Sigmoid colon (tissue), 7 donors: ENCODE measurements at places on chromosomes 16 and 17. TPM values are rescaled to one million over a fixed set of nuclear protein-coding genes. Genes with fewer than 3 reads are reported as not detected.

Gene RAB11FIP4
- 0.68 TPM for total RNA-seq

Gene SLC47A2
- total RNA-seq: not detected

Gene TBX2
- total RNA-seq: 5.3 TPM

Gene ITGAD
- not detected for total RNA-seq

Gene USP43
- 0.16 TPM for total RNA-seq

Gene RHBDL3
- total RNA-seq: 0.54 TPM

Gene AOC3
- total RNA-seq: 227 TPM

Gene TNK1
- 5.4 TPM for total RNA-seq

Gene CCDC102A
- 20.5 TPM for total RNA-seq

Gene KRT25
- total RNA-seq: 0.36 TPM

Gene PDPK1
- total RNA-seq: 31.0 TPM

Gene CNGB1
- not detected for total RNA-seq

Gene DNAI2
- not detected for total RNA-seq

Gene MYH8
- not detected for total RNA-seq

Gene MYH2
- total RNA-seq: not detected

Gene RBL2
- 113 TPM for total RNA-seq

Gene TBX4
- total RNA-seq: not detected

Gene KRT24
- 0.36 TPM for total RNA-seq

Gene TMEM238L
- not detected for total RNA-seq

Gene PIRT
- total RNA-seq: 10.3 TPM

Gene RGS11
- 6.4 TPM for total RNA-seq

Gene RNU2-1
- not detected for total RNA-seq

Gene NPB
- total RNA-seq: 0.27 TPM

Gene SLC16A5
- 2.6 TPM for total RNA-seq

Gene KRT28
- not detected for total RNA-seq

Gene CEP295NL
- 2.9 TPM for total RNA-seq

Gene SRCIN1
- total RNA-seq: 0.81 TPM

Gene JUP
- total RNA-seq: 22.2 TPM

Gene KCNJ18
- not detected for total RNA-seq

Gene CCR7
- total RNA-seq: not detected

Gene STH
- total RNA-seq: not detected

Gene CCL11
- total RNA-seq: 34.9 TPM

Gene OTOP3
- not detected for total RNA-seq

Gene CLEC3A
- total RNA-seq: not detected

Gene MLLT6
- total RNA-seq: 51.5 TPM

Gene LMF1
- 31.6 TPM for total RNA-seq

Gene TVP23A
- 0.83 TPM for total RNA-seq

Gene SCN4A
- total RNA-seq: 4.2 TPM

Gene CIBAR2
- not detected for total RNA-seq

Gene ZNF48
- total RNA-seq: 11.1 TPM

Gene TUBB3
- 9.2 TPM for total RNA-seq

Gene EXOC3L1
- total RNA-seq: 1.1 TPM

Gene ARMC7
- total RNA-seq: 7.8 TPM

Gene RGS9
- 19.7 TPM for total RNA-seq

Gene KIF2B
- not detected for total RNA-seq

Gene PTX4
- total RNA-seq: not detected

Gene CA7
- 1.9 TPM for total RNA-seq

Gene SLFN14
- not detected for total RNA-seq

Gene DYNLRB2
- total RNA-seq: not detected

Gene KRT23
- total RNA-seq: 0.27 TPM

Gene NTN1
- total RNA-seq: 10.5 TPM

Gene CCL14
- total RNA-seq: 13.0 TPM

Gene EVI2A
- total RNA-seq: 8.2 TPM

Gene SLC38A8
- total RNA-seq: not detected

Gene RRAD
- 14.6 TPM for total RNA-seq

Gene CD300LB
- total RNA-seq: 0.55 TPM

Gene CES5A
- total RNA-seq: not detected
